ENCODE measurements at places on chromosomes 3 and 15.
A peak's percentile ranks its signal among the peaks of the same experiment; 100 is the strongest.

GRCh38 chr3:191972714-191973398, 511.9 kb downstream of the PYDC2 start:
- DNase-seq: no peak

- no peak for DNase-seq
Observed at GRCh38 chr3:28198974-28199373, 42.4 kb upstream of the CMC1 start.

GRCh38 chr3:9043063-9043462, 79.8 kb upstream of the RAD18 start:
- no peak for DNase-seq

- peak; percentile 95 for DNase-seq
Observed at GRCh38 chr15:89820666-89821611, 6.3 kb upstream of the ANPEP start.

GRCh38 chr3:124680521-124680920, 49.7 kb upstream of the UMPS start:
- DNase-seq: no peak

- no peak for DNase-seq
Observed at GRCh38 chr3:119609301-119609700, 11.6 kb downstream of the PLA1A start.

DNA sequence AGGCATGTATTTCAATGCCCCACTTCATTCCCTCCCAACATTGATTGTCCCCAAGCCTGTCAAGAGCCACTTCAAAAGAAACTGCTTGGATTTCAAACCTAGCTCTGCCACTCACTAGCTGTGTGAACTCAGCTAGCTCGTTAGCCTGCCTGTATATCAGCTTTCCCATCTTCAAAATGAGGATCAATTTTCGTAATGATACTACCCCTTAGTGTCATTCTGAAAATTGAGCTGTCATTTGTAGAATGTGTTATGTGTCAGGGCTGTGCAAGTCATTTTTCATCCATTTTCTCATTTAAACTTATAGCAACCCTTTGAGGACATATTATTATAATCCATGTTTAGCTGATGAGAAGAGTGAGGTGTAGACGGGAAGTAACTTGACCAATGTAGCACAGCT, 88.6 kb downstream of the TRIM42 start:
- DNase-seq: no peak

DNA sequence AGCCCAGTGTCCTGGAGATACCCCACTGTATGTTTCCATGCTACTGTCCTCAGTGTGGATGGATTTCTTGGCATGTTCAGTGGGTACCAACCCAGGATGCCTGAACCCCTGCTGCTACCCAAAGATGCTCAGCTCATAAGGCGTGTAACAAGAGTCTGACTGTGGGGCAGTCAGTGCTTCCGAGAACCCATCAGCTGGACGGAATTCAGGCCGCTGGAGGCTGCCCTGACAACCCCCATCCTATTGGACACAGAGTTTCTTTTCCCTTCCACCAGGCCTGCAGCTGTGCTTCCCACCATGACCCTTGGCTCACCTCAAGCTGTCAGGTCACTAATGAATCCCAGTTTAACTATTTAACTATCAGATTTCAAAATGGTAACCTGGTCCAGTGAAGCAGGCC, 224.1 kb upstream of the FEZF2 start:
- DNase-seq: no peak

DNA sequence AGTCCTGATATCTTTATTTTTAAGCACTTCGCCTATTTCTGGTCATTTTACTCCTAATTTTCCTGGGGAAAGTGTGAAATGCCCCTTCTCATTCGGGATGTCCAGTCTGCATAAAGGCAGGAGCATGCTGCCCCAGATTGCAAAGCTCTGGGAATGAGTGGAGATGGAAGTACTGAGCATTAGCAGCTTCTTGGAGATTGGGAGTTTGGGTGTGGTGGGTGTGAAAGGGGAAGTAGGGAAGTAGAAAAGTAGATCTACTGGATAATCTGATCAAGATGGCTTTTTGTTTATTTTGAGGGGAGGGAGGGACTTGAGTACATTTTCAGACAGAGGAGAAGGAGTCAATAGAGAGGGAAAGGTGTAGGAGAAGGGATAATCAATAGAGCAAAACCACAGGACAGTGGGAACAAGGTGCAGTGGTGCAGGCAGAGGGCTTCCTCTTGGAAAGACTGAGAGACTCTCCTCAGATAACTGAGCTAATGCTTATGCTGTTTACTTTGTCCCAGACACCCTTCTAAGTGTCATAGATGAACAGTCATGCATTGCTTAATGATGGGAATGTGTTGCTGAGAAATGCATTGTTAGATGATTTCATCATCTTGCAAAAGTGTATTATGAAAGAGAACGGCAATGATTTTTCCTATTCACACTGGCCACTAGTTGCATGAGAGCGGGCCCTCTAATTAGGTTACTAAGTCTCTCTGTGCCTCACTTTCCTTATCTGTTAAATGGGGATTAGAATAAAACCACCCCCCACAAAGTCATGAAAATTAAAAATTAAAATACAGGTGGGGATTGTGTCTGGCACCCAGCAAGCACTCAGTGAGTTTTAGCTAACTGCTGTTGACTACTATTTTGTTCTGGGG, 45.5 kb downstream of the PHLDB2 start:
- DNase-seq: peak; percentile 97

- DNase-seq: no peak
Observed at GRCh38 chr3:117762621-117763037, 1053.0 kb downstream of the TUSC7 start.
